ENCODE measurements at places on chromosomes 11 and 22.

DNA sequence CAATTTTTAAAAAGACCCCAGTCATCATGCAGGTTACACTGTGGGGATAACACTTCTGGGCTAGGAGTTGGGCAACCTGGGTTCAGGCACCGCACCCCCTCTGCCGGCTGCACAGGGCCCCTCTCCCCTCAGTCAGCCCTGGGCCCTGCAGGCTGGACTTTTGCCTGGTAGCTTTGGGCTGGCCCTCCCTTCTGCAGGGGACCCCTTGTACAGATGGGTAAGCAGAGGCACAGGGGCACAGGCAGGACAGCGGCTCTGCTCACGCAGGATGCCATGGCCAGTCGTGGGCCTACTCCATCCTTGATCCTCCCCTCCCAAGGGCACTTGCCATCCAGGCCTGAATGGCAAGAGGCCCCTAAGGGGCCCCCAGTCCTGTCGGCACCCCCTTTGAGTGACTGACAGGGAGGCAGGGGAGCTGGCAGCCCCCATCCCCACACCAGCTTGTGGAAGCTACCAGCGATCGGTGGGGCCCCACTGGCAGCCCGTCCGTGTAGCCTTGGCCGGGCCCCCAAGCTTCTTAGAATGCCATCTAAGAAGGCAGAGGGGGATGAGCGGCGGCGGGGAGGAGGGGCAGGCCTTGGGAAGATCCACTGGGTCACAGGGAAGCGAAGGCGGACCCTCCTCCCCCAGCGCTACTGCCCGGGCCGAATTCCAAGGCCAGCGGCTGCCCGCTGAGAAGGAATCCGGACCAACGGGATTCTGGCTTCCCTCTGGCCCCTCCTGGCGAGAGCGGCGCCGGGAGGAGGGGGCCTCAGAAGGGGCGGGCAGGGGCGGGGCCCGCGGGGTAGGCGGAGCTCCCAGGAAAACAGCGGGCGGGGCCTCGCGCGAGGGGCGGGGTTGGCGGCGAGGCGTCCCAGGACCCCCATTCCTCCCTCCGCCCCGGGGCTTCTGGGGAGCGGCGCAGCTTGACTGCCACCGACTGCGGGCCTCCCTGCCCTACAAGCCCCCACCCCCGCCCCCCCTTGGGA lies 6.8 kb upstream of the CHKA start:
- DNase-seq: no peak

- no peak for DNase-seq
These were observed 2.4 kb downstream of the ZDHHC24 start for GRCh38 chr11:66543263-66544107.

GRCh38 chr11:128684549-128685401 lies 9.1 kb upstream of the FLI1 start:
- DNase-seq: no peak

DNA sequence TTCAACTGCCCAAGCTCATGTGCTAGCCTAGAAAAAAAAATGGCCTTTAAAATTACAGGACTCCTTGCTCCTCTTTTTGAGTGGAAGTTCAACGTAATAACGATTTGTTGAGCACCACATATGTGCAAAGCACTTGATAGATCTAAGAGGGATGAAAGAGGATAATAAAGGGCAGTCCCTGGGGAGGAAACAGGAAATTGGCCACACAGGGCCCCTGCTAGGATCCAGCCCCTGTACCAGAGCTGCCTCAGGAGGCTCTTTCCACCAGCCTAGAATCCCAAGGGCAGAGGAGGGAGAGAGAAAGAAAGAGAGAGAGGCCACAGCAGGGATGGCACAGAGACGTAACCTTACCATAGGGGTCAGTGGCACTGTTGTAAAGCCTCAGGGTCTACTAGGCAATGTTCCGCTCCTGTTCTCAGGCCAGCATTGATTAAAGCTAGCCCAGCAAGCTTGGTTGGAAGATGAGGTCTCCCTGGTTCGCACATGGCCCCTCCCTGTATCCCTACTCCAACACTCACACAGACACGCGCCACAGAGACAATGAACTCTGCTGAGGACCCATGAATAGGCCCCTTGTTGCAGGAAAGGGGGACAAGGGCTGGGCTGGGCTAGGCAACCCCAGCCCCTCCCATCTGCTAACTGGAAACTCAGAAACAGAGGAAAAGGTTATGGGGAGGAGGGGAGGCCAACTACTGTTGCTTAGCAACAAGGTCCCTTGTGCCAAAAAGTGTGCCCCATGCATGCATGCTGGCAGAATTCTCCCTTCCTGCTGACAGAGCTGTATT lies at the start of gene TMPRSS5:
Gene TMPRSS5, minus strand, starts transcription at position 438 of the 785 bp plus-strand sequence. Its CDS starts 84 bp downstream, at position 354.
- DNase-seq: no peak

DNA sequence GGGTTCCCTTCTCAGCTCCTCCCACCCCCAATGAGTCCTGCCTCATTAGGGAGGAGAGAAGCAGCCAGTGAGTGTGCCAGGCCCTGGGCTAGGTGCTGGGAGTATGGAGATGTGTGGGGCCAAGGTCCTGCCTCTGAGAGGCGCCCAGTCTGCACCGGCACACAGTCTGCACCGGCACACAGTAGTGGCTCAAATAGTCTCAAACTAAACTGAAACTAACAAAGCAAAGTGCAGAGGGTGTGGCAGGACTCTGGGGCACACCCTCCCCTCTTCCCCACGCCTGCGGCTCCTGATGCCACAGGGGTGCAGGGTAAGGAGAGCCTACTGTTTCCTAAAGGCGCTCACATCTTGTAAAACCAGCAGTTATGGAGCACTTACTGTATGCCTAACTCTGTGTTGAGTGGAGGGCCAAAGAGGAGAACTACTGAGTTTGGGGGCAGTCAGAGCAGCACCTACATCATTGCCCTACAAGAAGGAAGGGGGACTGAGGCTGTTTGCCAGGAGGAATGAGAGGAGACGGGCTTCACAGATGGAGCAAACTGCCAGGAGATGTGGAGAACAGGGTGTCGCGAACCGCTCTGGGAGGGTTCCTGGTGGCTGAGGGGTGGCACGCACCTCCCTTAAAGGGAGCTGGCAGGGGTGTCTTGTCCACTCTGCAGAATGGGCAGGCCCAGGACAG lies 939 bp upstream of the SH3BP1 start:
- no peak for DNase-seq

DNA sequence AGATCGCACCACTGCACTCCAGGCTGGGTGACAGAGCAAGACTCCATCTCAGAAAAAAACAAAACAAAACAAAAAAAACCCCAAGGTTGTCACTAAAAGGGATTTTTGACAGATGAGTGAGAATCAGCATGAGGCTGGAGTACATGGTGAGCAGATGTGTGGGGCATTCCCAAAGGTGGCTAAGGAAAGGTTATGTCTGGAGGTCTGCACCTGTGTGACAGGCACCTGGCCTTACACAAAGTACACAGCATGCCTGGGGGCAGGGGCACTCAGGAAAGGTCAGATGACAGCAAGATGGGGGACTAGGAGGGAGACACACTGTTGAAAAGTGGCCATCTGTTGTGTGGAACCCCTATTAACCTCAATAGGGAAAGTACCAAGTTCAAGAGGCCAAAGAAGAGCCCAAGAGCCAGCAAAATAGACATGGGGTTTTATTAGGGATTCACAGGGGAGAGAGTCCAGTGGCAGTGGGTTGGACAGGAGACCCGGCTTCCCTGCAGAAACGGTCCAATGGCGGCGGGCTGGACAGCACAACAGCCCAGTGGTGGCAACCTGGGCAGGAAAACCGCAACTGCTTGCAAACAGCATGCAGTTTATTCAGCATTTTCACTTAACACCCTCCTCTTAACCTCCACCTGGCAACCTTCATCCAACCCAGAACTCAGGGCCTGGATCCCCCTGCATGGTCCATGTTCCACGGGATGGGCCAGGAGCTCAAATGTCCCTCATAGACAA lies 101.1 kb downstream of the MICAL2 start:
- DNase-seq: no peak

GRCh38 chr11:19328586-19329311 lies 88.0 kb upstream of the E2F8 start:
- no peak for DNase-seq

DNA sequence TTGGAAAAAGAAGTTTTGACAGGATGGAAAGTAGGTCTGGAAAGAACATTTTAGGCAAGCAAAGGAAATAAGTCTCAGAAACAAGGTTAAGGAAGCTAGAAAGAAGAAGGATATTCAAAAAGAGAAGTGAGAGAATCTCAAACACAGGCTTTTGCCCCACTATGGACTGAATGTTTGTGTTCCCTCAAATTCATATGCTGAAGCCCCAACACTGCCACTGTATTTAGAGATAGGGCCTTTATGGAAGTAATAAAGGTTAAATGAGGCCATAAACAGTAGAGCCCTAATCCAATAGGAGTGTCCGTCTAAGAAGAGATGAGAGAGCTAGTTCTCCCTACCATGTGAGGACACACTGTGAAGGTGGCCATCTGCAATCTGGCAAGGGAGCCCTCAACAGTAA lies 20.6 kb upstream of the RPS13 start:
- no peak for DNase-seq

DNA sequence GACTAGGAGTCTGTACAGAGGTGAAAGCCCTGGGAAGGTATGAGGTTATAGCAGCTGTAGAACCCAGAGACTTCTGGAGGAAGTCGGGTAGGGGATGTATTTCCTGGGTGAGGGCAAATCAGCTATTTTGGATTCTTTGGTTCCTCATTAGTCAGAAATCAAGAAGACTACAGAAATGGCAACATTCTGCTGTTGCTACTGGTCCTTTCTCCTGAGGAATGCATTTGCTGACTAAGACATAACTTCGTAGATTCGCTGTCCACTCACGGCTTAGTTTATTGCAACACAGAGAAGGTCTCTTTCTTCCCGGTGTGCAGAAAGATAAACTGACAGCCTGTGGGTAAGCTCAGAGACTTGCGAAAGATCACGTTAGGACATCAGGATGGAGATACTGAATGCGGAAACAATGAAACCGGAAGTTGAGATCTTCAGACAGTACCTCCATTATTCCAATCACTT lies 25.3 kb upstream of the SESN3 start:
- no peak for DNase-seq

GRCh38 chr11:118230088-118230487 lies 5.3 kb upstream of the JAML start:
- no peak for DNase-seq

DNA sequence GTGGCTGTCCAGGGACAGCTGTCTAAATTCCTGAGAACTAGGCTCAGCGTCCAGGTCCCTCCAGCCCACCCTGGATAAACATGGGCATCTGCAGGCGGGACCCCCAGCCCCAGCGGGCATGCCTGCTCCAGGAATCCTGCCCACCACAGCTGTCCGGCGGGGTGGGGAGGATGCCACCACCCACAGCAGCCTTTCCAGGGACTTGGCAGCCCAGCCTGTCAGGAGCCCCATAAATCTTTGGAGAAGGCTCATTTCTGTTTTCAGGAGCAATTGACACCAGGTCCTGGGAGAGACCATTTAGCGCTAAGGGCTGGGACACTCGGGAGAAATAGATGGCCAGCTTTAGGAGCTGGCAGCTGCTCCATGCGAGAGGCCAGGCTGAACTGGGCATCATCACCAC lies 358.9 kb downstream of the CADM1 start:
- DNase-seq: no peak

DNA sequence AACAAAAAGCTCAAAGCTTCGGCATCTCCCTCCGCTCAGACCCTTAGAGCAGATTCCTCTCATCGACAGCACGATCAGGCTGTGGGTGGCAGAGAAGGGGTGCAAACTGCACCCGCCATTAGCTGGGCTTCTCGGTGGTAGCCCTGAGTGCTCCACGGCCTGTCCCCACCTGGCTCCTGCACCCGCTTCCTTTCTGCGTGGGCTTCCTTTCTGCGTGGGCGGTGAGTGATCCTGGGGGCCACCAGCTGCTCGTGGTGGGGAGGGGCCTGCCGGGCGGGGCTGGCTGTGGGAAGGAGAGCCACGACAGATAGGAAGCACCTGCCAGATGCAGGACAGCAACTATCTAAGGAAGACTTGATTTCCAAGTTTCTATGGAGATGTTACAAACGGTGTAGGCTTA lies 55.0 kb downstream of the BRD1 start:
- DNase-seq: no peak

GRCh38 chr11:6570691-6571427 lies 32.6 kb downstream of the RRP8 start:
- no peak for DNase-seq

- DNase-seq: no peak
These were observed 161.1 kb downstream of the TEAD1 start for GRCh38 chr11:12835286-12835685.

DNA sequence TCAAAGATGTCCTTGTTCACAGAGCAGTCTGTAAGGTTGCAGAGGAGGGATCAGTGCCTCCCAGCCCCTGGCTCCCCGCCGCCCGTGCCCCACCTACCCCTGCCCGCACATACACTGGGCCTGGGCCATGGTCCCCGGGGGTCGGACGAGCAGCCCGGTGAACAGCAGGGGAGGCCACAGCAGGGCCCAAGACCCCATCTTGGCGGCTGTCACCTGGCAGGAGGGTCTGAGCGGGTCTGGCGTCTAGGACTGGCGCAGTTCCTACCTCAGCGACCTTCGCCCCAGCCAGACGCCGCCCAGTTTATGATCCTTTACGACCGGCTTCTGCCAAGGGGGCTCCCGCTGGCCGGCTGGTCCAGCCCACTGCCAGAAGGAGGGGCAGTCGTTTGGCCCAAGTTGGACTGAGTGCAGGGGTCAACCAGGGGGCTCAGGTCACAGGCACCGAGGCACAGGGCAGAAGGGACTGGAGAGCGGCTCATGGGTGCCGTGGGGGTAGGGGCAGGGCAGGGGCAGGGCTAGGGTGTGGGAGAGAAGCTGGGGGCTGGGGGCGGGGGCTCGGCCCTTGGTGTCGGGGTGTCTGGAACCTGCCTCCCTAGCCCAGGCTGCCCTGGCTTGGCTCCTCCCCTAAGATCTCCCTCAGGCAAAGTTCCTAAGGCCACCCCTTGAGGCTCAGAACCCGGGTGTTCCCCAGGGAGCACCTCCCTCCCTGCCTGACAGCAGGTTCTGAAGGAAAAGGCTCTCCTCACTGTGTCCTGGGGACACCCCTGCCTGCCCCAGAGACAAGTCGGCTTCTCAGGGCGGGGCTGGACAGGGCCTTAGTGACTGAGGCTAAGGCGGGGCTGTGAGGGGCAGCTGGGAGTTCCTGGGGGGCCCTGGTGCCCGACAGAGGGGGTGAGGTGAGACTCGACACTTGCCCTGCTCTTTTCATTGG lies at the start of gene CDHR5:
Gene CDHR5, minus strand, starts transcription at position 251 of the 931 bp plus-strand sequence. Its CDS starts 53 bp downstream, at position 198.
- no peak for DNase-seq

DNA sequence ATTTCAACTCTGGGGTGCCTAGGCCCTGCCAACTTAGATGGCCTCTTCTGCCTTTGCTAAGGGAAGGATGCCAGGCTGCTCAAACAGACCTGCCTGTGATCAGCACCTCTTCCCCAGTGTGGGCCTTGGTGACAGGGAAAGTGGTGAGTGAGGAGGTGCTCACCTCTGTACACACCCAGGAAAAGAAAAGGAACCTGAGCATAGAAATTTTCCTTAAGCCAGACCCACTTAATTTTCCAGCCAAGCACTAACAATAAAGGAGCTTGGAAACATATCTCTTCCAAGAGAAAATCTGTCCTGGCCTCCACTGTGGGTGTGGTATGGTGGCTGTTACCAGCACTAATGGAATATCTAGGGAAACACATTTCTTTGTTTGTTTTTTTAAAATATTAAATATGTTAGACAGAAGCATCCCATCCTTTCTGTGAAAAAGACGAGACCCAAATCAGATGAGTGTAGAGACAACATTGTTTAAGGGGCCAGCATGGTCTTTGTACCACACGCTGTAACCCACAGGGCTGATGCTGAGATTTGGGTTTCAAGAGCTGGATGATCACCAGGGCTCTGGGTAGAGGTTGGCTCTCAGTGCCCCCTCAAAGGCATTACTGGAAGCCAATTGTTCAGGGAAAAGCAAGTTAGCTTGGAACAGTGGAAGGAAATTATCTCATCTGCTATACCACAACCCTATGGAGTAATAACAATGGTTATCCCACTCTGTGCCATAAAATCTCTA lies 472.2 kb downstream of the INSC start:
- no peak for DNase-seq

Data from RWPE1 (cell line).